Spleen (tissue), 13 donors: ENCODE measurements at places on chromosomes 3 and 15.

GRCh38 chr15:59917504-59918157 is 86.5 kb upstream of the FOXB1 start:
- H3K36me3 ChIP-seq, result no peaks in the 10 kb centered on the region
- no peaks in the 10 kb centered on the region for H3K4me1 ChIP-seq
- no peak overlapping the region for H3K4me3 ChIP-seq
- DNase-seq, result peak; percentile 78
- no peak overlapping the region for H3K27ac ChIP-seq
- H3K27me3 ChIP-seq, result peaks cover 12% of the 10 kb centered on the region

GRCh38 chr3:103924544-103924943 is 1442.2 kb upstream of the ALCAM start:
- H3K36me3 ChIP-seq, result no peaks in the 10 kb centered on the region
- no peak overlapping the region for H3K27ac ChIP-seq
- H3K4me3 ChIP-seq, result no peak overlapping the region
- H3K27me3 ChIP-seq, result no peaks in the 10 kb centered on the region
- H3K4me1 ChIP-seq, result no peaks in the 10 kb centered on the region
- DNase-seq, result no peak

GRCh38 chr3:39146611-39147591 is 6.5 kb downstream of the CSRNP1 start:
- no peaks in the 10 kb centered on the region for H3K27me3 ChIP-seq
- peaks cover 73% of the 10 kb centered on the region for H3K4me1 ChIP-seq
- peak overlapping the region; percentile 81 for H3K27ac ChIP-seq
- no peak overlapping the region for H3K4me3 ChIP-seq
- DNase-seq, result peak; percentile 92
- peaks cover 48% of the 10 kb centered on the region for H3K36me3 ChIP-seq

DNA sequence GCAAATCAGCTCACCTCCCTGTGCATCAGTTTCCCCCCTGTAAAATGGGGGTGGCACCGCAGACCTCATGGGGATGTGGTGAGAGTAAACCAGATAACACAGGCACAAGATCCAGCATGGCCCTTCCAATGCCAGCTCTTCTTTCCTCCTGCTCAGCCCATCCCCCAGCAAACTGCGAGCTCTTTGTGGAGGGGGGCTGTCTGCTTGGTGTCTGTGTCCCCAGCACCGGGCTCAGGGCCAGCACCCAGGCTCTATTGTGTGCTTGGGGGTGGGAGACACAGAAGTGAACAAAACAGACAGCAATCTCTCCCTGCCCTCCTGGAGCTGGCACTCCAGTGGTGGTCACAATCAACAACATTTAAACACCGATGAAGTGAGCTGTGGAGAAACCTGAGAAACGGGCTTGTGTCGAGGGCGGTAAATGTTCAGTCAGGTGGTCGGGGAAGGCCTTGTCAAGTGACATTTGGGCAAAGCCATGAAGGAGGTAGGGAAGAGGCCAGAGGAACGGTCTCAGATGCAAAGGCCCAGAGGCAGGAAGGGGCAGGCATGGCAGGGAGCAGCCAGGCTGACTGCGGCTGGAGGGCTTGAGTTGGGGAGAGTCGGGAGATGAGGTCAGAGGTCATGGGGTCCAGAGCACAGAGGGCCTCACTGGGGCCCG is 28.4 kb downstream of the GRIP2 start:
- no peak overlapping the region for H3K27ac ChIP-seq
- no peaks in the 10 kb centered on the region for H3K36me3 ChIP-seq
- H3K27me3 ChIP-seq, result no peaks in the 10 kb centered on the region
- DNase-seq, result peak; percentile 70
- peaks cover 9% of the 10 kb centered on the region for H3K4me1 ChIP-seq
- no peak overlapping the region for H3K4me3 ChIP-seq

- H3K27me3 ChIP-seq, result no peaks in the 10 kb centered on the region
- DNase-seq, result no peak
- no peak overlapping the region for H3K4me3 ChIP-seq
- H3K36me3 ChIP-seq, result no peaks in the 10 kb centered on the region
- H3K27ac ChIP-seq, result no peak overlapping the region
These were observed 41.2 kb downstream of the MYO5C start for GRCh38 chr15:52254391-52254790.

- no peak overlapping the region for H3K27ac ChIP-seq
- DNase-seq, result no peak
- no peaks in the 10 kb centered on the region for H3K4me1 ChIP-seq
- no peak overlapping the region for H3K4me3 ChIP-seq
- no peaks in the 10 kb centered on the region for H3K27me3 ChIP-seq
- no peaks in the 10 kb centered on the region for H3K36me3 ChIP-seq
These were observed 353.5 kb upstream of the IL12A start for GRCh38 chr3:159635047-159635641.

- DNase-seq, result no peak
- H3K27me3 ChIP-seq, result no peaks in the 10 kb centered on the region
- no peak overlapping the region for H3K4me3 ChIP-seq
- no peak overlapping the region for H3K27ac ChIP-seq
These were observed 21.9 kb downstream of the CDV3 start for GRCh38 chr3:133595341-133595740.

DNA sequence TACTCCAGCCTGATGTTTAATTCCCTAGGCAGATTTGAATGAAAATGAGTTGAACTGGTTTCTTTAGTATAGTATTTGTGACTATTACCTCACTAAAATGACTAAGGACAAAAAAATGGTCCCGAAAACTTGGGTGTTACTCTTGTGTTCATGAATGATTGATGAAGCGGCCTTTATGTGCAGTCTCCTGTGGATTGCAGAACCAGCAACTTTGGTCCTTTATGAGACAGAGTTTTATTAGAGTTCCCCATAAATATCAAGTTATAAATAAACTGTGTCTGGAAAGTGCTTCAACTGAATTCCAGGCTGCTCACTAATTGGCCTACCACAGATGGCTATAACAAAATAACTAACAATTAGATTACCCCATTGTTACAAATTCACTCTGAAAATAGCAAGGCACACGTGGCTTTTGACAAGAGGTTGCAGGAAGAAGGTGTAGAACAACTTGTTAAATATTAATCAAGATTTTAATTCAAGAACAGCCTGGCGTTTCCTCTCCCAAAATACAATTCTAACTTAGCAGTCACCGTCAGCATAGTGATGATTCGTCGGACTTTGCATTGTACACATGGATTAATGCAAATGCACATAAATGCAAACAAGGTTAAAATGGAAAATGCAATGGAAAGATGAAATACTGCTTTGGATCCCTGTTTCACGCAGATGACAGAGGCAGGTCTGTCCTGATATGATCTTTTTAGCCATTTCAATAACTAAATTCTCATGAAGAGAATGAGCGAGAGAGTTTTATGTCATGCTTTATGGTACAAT is 567.3 kb upstream of the ZNF717 start:
- H3K36me3 ChIP-seq, result no peaks in the 10 kb centered on the region
- no peak overlapping the region for H3K4me3 ChIP-seq
- no peak for DNase-seq
- H3K27me3 ChIP-seq, result no peaks in the 10 kb centered on the region
- H3K27ac ChIP-seq, result no peak overlapping the region
- no peaks in the 10 kb centered on the region for H3K4me1 ChIP-seq

DNA sequence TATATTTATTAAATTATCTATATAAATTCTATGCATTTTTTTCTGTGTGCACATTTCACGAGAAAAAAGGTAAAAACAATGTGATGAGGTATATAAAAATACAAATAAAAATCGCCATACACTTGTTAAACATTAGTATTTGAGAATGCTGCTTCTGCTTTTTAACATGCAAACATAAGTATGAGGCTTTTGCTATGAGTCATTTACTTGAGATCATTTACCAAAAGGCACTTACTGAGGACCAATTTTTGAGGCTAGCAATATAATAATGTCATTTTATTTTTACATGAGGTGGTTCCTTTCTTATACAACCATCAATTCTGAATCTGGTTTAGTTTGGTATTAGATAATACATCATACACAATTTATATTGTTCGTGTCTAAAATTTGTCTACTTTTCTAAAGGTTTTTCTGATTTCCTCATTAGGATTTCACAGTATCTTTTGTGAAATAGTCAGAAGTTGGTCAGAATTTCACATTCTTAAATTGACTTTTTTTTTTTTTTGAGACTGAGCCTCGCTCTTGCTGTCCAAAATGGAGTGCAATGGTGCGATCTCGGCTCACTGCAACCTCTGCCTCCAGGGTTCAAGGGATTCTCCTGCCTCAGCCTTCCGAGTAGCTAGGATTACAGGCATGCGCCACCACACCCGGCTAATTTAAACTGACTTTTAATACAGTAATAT is 25.6 kb downstream of the DCUN1D1 start:
- H3K27ac ChIP-seq, result no peak overlapping the region
- no peak overlapping the region for H3K4me3 ChIP-seq
- no peaks in the 10 kb centered on the region for H3K27me3 ChIP-seq
- no peak for DNase-seq
- H3K36me3 ChIP-seq, result peaks cover 13% of the 10 kb centered on the region

- DNase-seq, result no peak
- no peaks in the 10 kb centered on the region for H3K36me3 ChIP-seq
- no peaks in the 10 kb centered on the region for H3K27me3 ChIP-seq
- H3K4me1 ChIP-seq, result no peaks in the 10 kb centered on the region
- no peak overlapping the region for H3K4me3 ChIP-seq
These were observed 17.7 kb upstream of the SHISA5 start for GRCh38 chr3:48521635-48522034.

GRCh38 chr15:82549199-82549665 is 9.0 kb upstream of the RPS17 start:
- no peaks in the 10 kb centered on the region for H3K27me3 ChIP-seq
- H3K27ac ChIP-seq, result no peak overlapping the region
- no peak for DNase-seq
- no peaks in the 10 kb centered on the region for H3K4me1 ChIP-seq
- H3K4me3 ChIP-seq, result no peak overlapping the region

DNA sequence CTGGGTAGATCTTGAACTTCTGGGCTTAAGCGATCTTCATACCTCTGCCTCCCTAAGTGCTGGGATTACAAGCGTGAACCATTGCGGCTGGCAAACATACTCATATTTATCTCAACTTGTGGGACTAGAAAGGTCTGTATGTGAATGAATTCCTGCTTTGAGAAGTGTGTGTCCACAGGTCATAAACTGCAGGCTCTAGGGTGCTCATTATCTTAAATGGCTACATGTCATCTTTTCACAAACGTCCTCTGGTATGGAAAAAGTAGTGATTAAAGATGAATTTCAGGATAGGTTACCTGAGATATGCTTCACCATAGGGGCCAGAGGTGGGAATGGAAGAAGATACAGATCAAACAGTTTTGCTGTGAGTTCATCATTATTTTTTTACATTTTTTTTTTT is 7.8 kb upstream of the HDAC11 start:
- DNase-seq, result no peak
- no peak overlapping the region for H3K4me3 ChIP-seq
- H3K27me3 ChIP-seq, result no peaks in the 10 kb centered on the region
- H3K36me3 ChIP-seq, result no peaks in the 10 kb centered on the region
- no peaks in the 10 kb centered on the region for H3K4me1 ChIP-seq

DNA sequence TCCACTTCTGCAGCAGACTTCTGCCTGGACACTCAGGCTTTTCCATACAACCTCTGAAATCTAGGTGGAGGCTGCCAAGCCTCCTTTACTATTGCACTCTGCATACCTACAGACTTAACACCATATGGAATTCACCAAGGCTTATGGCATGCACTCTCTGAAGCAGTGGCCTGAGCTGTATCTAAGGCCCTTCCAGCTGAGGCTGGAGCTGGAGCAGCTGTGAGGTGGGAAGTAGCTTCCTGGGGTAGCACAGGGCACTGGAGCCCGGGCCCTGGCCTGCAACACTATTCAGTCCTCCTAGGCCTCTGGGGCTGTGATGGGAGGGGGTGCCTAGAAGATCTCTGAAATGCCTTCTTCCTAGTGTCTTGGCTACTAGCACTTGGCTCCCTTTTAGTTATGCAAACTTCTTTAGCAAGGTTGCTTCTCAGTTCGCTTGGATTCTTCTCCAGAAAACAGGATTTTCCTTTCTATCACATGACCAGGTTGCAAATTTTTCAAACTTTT is 186.6 kb upstream of the RORA start:
- no peaks in the 10 kb centered on the region for H3K36me3 ChIP-seq
- no peak overlapping the region for H3K27ac ChIP-seq
- DNase-seq, result no peak

DNA sequence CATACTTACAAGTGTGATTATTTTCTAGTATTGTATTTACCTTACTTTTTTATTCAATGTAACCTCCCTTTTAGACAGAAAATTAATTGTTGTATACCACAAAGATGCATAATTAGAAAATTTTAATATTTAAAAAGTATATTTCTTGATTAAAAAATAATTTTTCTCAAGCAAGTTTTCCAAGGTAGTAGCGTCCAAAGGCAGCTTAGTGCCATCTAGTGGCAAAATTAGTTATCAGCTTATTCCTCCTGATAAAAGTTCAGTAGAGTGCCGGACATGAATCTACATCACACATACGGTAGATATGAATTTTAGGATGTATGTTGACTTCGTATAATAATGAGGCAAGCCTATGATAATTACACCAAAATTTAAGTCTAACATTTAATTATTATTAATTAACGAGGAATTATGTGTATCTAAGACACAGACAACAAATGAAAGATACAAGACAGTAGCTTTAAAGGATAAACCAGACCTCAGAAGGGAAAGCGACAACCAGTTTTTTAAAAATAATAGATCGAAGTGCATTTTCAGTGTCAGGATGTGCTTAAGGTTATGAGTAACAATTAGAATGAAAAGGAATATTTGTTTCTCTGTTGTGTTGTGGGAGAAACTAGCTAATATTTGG is 405.9 kb downstream of the ROBO1 start:
- H3K27ac ChIP-seq, result no peak overlapping the region
- no peaks in the 10 kb centered on the region for H3K27me3 ChIP-seq
- H3K4me1 ChIP-seq, result no peaks in the 10 kb centered on the region
- H3K4me3 ChIP-seq, result no peak overlapping the region

DNA sequence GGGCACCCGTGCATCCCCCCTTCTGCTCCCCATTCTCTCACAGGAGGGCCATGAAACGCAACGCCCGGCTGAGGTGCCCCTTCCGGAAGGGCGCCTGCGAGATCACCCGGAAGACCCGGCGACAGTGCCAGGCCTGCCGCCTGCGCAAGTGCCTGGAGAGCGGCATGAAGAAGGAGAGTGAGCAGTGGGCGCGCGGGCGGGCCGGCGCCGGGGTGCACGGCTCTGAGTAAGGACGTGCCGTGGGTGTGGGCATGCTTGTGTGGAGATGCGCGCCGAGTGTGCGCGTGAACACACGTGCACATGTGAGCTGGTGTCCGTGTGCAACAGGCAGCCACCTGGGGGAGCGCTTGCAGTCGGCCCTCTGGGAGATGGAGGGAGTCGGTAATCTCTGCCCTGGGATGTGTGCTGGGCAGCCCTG is 28.1 kb downstream of the NR1I2 start:
- H3K4me3 ChIP-seq, result peak overlapping the region; percentile 44
- no peaks in the 10 kb centered on the region for H3K27me3 ChIP-seq
- H3K27ac ChIP-seq, result no peak overlapping the region
- H3K36me3 ChIP-seq, result no peaks in the 10 kb centered on the region
- DNase-seq, result peak; percentile 89
- H3K4me1 ChIP-seq, result peaks cover 17% of the 10 kb centered on the region

GRCh38 chr3:165513715-165514701 is 317.8 kb upstream of the SLITRK3 start:
- no peak overlapping the region for H3K4me3 ChIP-seq
- H3K4me1 ChIP-seq, result no peaks in the 10 kb centered on the region
- no peaks in the 10 kb centered on the region for H3K36me3 ChIP-seq
- no peak for DNase-seq

- peaks cover 45% of the 10 kb centered on the region for H3K36me3 ChIP-seq
- no peak overlapping the region for H3K27ac ChIP-seq
- no peak overlapping the region for H3K4me3 ChIP-seq
These were observed 9.6 kb upstream of the IRAK2 start for GRCh38 chr3:10155123-10155472.

- H3K4me3 ChIP-seq, result no peak overlapping the region
- H3K4me1 ChIP-seq, result no peaks in the 10 kb centered on the region
- DNase-seq, result no peak
These were observed 85.6 kb downstream of the FRMD4B start for GRCh38 chr3:69300296-69300695.
